ENCODE measurements at places on chromosomes 5 and 9. TPM values are rescaled to one million over a fixed set of nuclear protein-coding genes. Genes with fewer than 3 reads are reported as not detected.

- ATAC-seq: no peak
Observed at GRCh38 chr9:68996462-68996861, 17.5 kb downstream of the PRKACG start.

PLPPR1 gene
- total RNA-seq: 0.32 TPM

RGS7BP gene
- total RNA-seq: 0.12 TPM

DPYSL3 gene
- 5.1 TPM for total RNA-seq

All from esophagus mucosa (tissue), 1 donor.